CD4-positive, alpha-beta T cell treated with Interleukin-15 for 4 hours (primary cell): ENCODE measurements at places on chromosomes 3 and 15.

DNA sequence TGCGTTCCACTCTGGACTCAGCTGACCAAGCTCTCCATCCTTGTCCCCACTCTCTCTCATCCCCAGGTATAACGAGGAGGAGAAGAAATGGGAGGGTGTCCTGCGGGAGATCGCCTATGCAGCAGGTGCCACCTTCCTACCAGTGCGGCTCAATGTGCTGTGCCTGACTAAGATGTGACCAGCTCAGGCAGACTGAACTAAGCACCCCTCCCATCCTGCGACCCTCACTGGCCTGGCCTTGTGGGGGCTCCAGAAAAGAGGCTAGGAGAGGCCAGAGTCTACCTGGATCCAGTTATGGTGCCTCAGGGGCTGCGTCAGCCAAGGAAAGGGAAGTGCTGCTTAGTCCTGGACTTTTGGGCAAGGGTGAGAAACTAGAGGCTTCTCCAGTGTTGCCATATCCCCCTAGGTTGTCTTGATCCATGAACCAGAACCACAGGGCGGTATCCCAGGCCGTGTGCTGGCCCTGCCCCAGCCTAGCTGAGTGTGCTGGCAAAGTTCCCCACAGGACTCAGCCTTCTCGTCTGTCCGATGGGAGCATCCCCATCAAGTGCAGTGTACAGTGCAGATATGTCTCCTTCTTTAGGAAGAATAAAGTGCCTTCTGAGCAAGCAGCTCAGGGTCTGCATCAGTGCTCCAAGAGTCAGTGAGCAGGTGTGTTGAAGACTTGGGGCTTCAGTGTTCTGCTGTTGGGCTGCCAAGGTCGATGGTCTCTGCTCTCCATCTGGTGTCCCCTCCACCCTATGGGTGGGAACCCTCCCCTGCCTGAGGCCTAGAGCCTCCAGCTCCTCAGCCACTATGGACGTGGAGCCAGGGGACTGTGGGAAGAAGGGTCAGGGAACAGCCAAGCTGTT lies 6.7 kb downstream of the KLHL40 start:
- DNase-seq, result no peak

DNA sequence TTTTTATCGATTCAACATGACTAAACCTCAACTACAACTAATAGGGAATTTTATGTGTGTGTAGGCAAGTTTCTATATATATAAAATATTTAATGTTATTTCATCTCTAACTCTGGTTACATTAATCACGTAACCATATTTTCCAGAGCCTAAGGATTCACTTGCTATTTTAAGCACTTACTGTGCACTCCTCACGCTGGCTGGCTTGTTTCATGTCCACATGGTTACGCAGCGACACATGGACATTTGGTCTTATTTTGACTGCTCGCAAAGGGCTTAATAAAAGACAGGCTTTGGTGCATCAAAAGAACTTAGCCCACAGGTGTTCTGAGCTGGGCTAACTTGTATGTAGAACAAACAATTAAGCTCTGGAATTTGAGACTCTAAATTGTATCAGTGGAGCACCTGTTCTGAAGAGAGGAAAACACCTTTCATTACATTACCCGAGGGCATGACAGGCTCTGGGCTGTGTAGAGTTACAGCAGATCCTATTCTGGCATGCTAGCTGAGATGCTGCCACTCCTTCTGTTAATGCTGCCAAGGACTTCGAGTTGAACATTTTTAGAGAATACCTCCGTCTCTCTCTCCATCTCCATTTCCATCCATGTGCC lies 130.0 kb upstream of the NR2F2 start:
- no peak for DNase-seq

GRCh38 chr15:39589193-39589814 lies 8.4 kb downstream of the THBS1 start:
- no peak for DNase-seq

DNA sequence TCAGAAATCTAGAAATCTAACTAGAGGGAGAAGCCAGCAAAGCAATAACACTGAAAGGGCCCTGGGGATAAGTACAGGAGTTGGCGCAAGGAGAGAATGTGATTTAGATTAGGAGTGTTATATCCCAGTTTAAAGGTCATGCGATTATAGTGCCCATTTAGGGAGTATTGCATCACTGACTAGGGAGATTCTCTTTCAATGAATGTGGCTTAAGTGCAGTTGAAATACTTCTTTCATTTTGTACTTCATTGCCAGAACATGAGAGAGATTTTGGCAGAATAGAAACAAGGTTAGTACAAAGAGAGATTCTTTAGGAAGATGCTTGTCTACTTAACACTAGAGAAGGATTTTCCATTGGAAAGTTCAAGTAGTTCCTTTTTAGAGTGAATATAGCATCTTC lies 13.9 kb downstream of the ROBO2 start:
- no peak for DNase-seq

GRCh38 chr15:79505956-79506355 lies 73.8 kb downstream of the MINAR1 start:
- no peak for DNase-seq
